ENCODE measurements at places on chromosomes 5 and 9. TPM values are rescaled to one million over a fixed set of nuclear protein-coding genes. Genes with fewer than 3 reads are reported as not detected.

GRCh38 chr5:151040211-151040747 is 19.9 kb downstream of the GPX3 start:
- peak; percentile 60 for DNase-seq

DNA sequence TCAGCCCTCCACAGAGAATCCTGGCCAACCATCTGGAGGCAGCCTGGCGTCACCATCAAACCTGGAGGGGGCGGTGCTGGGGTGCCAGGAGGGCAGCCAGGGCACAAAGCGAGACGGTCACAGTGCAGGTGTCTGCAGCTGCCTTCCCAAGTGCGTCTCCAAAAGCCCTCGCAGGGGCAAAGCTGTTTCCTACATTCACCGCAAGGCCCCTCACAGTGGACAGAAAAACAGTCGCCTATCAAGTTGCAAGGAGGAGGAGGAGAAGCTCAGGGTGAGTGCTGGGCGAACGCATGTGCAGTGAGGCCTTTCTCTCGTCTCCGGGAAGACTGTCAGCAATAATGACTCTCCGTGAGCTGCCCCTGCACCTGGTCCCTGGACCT is 18.0 kb upstream of the LHX3 start:
- no peak for DNase-seq

- peak; percentile 99 for DNase-seq
Measured at GRCh38 chr9:125143377-125144090, at the start of gene SCAI. Gene SCAI (minus strand): TSS chr9:125143528. CDS start chr9:125143437, 91 bp downstream.

DNA sequence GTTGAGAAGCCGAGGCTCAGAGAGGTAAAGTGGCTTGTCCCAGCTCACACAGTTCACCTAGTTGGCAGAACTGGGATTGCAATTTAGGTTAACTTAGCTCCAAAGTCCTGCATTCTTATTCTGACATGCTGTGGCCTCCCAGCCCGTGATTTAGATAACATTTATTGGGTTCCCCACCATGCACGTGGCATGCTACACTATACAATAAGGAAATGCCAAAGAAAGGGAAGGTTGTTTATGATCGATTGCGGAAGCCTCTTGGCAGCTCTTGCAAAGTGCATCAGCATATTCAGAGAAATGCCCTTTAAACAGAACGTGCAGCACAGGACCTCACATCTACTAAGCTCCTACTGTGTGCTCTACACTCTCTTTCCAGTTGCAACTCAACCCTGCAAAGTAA is 3.2 kb downstream of the NEURL1B start:
- no peak for DNase-seq

The NIPBL gene
- total RNA-seq: 46.2 TPM

The ST8SIA4 gene
- 0.54 TPM for total RNA-seq

The SCGB3A2 gene
- not detected for total RNA-seq

The SLC9A3 gene
- total RNA-seq: 1.0 TPM

The CLIC3 gene
- total RNA-seq: 1.2 TPM
